ENCODE measurements at places on chromosomes 6 and 20. TPM values are rescaled to one million over a fixed set of nuclear protein-coding genes. Genes with fewer than 3 reads are reported as not detected.
A peak's percentile ranks its signal among the peaks of the same experiment; 100 is the strongest.

Gene JAG1
- 63.4 TPM for total RNA-seq

Gene PRDM13
- 0.33 TPM for total RNA-seq

Gene DPPA5
- not detected for total RNA-seq

GRCh38 chr6:151721146-151721545 lies 86.3 kb upstream of the ESR1 start:
- no peak for DNase-seq

- no peak for DNase-seq
Measured at GRCh38 chr6:167157414-167157813, 366 bp downstream of the GPR31 start.

- no peak for DNase-seq
Measured at GRCh38 chr20:35611482-35611881, 4.1 kb upstream of the SPAG4 start.

- DNase-seq, result peak; percentile 49
Measured at GRCh38 chr6:105121981-105122380, 57.8 kb downstream of the POPDC3 start.

- DNase-seq, result no peak
Measured at GRCh38 chr6:161128680-161129196, 137.2 kb downstream of the MAP3K4 start.

DNA sequence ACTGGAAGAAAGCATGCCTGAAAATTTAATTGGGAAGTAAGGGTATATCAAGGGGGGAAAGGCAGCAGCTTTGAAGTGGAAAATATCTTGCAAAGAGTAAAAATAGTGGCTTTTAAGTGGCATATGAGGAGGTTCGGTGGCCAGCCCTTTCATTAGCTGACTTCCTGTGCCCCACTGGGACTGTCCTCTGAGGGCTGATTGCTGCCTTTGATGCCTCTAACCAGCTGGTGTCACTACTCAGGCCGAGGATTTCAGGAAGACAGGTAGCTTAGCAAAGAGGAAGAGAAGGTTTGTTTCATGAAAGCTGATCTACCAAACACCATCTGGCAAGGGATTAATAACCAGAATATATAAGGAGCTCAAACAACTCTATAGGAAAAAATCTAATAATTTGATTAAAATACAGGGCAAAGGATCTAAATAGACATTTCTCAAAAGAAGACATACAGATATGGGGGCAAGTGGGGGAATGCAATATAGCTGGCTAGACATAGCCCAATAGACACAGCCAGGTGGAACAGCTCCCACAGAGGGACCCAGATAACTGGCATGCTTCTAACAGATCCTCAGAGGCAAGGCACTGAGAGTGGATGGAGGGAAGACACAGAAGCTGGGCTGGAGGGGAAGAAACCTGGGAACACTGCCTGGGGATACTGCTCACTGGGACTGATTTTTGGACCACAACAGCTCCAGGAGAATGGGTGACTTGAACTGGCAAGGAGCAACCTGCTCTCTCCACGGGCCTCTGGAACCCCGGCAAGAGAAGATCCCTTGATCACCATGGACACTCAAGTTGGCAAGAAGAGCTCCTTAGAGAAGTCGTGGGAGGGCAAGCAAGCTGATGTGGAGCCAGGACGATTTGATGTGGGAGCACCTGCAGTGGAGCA lies 33.2 kb downstream of the CCN2 start:
- DNase-seq, result no peak

GRCh38 chr20:15702161-15702560 lies 871.1 kb downstream of the KIF16B start:
- no peak for DNase-seq

DNA sequence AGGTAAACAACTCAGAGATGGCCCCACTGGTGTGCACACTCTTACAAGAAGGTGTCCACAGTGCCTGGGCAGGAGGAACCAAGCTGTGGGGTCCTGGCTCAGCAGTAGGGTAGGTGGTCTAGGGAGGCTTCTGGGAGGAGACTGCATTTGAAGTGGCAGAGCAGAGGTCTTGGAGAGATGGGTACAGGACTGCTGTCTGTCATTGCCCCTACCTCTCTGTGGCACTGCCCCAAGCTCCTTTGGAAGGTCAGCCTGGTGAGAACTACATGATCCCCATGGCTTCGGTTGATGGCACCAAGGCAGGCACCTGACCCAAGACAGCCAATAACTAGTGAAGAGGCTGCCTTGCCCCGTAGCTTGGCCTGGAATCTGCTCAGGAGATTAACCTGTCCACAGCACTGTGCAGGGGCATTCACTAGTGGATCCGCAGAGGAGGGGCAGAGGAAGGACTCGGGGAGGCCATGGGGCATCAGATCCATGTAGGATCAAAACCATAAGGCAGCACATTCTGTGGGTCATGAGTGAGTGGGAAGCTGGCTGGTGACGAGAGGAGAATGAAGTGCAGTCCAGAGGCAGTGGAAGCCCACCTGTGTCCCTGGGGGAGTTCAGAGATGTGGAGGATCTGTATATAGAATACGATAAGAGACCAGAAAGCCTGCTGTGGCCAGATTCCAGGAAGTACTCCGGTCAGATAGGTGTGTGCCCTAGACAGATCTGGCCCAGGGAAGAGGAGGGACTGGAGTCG lies 162.0 kb downstream of the GRM4 start:
- no peak for DNase-seq

GRCh38 chr6:35148167-35148741 lies 7.1 kb upstream of the TCP11 start:
- DNase-seq, result no peak

DNA sequence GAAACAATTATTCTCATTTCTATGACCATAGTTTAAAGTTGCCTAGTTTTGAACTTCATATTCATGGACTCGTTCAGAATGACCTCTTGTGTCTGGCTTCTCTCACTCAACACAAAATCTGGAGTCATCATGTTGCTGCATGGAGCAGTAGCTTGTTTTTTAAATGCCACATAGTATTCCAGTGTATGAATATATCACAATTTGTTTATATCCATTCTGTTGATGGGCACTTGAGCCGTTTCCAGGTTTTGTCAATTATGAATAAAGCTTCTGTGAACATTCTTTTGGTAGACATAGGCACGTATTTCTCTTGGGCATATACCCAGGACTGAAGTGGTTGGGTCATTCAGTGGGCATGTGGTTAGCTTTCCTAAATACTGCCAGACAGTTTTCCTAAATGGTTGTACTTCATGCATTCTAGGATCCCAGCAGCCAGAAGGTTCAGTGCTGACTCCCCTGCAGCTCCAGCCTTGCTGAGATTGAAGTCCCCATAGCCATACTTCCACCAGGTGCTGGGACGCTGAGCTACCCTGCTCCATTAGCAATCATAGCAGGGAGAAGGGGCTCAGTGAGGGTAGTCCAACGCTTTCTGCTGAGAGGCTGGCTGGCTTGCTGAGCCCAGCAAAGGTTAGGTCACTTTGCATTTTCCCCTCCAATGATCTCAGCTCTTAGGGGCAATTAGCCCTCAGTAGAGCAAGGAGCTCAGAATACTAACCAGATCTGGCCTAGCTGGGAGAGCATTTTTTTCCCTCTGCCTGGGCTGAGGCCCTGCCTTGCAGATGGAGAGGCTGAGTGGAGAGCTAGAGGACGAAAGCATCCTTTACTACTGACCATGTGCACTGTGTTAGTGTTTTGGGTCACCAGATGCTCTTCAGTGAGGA lies 35.7 kb upstream of the CTNNBL1 start:
- no peak for DNase-seq

GRCh38 chr6:37207903-37208456 lies 38.0 kb downstream of the PIM1 start:
- DNase-seq, result peak; percentile 20

GRCh38 chr6:46773201-46773855 lies 19.9 kb upstream of the MEP1A start:
- DNase-seq, result no peak

- no peak for DNase-seq
Measured at GRCh38 chr6:131173680-131174079, 38.4 kb downstream of the AKAP7 start.

GRCh38 chr6:106247293-106247692 lies 78.3 kb downstream of the ATG5 start:
- no peak for DNase-seq

GRCh38 chr6:64926051-64926450 lies 781.0 kb downstream of the EYS start:
- DNase-seq, result no peak

DNA sequence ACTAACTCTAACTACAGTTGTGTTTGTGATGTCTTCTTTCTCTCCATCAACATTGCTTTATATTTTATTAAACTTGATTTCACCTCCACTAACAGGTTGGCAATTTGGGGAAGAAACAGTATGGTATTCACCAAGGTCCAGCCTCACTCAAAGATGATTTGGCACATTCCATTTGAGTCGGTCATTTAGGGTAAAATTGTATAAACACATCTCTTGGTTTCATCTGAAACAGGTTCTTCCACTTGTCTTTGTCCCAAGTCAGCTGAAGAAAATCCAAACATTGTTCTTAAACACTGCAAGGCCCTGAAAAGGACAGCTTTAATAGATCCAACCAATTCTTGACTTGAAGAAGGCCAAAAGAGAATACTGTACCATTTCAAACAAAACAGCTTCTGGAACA lies 104.9 kb upstream of the NT5E start:
- no peak for DNase-seq

Data from spinal cord (tissue), 10 donors.